Adrenal gland (tissue), 19 donors: ENCODE measurements at places on chromosomes 3 and 15. TPM values are rescaled to one million over a fixed set of nuclear protein-coding genes. Genes with fewer than 3 reads are reported as not detected.
A peak's percentile ranks its signal among the peaks of the same experiment; 100 is the strongest.

Gene GCHFR
- total RNA-seq: 77.3 TPM

Gene GOLGA8T
- not detected for total RNA-seq

Gene APOD
- 10.9 TPM for total RNA-seq

DNA sequence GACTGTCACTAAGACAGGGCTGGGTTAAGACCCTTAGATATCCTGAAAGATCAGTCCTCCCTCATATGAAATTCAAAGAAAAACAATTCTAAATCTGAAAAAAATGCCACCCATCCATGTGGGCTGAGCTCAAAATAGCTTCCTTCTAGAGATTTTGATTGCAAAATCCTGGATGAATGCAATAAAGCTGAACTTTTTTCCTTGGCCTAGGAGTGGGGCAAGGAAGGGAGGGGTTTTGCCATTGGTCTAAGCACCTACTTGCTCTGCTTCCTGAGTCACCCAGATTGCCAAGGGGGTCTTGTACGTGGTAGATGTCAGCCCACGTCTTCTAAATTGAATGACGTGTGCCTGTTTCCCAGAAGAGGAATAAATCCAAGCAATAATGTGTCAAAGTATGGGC, 15.3 kb upstream of the SMAD3 start:
- H3K27ac ChIP-seq: peak overlapping the region; percentile 78
- peaks cover 20% of the 10 kb centered on the region for H3K4me1 ChIP-seq
- H3K27me3 ChIP-seq: no peaks in the 10 kb centered on the region
- no peak for DNase-seq
- H3K36me3 ChIP-seq: no peaks in the 10 kb centered on the region

DNA sequence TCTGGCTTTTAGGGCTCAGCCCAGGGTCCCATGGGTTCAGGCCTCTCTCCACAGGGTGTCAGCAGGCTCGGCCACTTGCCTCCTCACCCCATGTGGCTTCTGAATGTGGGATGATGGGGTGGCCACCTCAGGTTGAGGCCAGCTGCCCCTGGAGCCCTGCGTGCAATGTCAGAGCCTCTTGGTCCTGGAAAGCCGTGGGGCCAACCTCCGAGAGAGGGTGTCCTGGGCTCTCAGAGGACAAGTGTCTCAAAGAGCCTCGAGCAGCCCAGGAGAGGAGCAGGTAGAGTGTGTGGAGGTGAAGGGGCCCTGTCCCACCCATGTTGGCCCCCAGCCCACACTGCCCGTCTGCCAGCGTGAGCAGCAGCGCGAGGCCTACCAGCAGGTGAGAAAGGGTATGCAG, 86.0 kb downstream of the PLXNA1 start:
- no peaks in the 10 kb centered on the region for H3K27me3 ChIP-seq
- no peaks in the 10 kb centered on the region for H3K4me1 ChIP-seq
- DNase-seq: no peak
- H3K4me3 ChIP-seq: no peak overlapping the region

DNA sequence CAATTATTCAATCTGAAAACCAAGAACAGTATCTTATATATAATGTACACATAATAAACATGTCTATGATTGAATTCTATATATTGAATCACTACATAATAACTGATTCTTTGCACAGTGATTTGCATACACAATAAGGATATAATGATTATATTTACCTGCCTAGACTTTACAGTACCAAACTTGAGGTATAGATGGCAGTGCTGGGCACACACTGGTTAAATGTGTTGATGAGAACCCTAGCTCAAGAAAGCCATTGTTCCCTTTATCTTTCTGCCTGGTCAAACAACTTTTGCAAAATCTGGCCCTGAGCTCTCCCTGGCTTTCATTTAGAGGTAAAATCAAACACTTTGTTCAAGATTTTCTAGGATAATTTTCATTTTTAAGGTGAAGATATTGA, 697.7 kb downstream of the TUSC7 start:
- no peaks in the 10 kb centered on the region for H3K27me3 ChIP-seq
- H3K4me3 ChIP-seq: no peak overlapping the region
- DNase-seq: no peak
- H3K4me1 ChIP-seq: peaks cover 32% of the 10 kb centered on the region
- H3K27ac ChIP-seq: no peak overlapping the region

GRCh38 chr3:46369675-46370132, 1.0 kb upstream of the CCR5 start:
- H3K4me3 ChIP-seq: no peak overlapping the region
- no peak overlapping the region for H3K27ac ChIP-seq
- no peaks in the 10 kb centered on the region for H3K36me3 ChIP-seq
- peaks cover 3% of the 10 kb centered on the region for H3K4me1 ChIP-seq

DNA sequence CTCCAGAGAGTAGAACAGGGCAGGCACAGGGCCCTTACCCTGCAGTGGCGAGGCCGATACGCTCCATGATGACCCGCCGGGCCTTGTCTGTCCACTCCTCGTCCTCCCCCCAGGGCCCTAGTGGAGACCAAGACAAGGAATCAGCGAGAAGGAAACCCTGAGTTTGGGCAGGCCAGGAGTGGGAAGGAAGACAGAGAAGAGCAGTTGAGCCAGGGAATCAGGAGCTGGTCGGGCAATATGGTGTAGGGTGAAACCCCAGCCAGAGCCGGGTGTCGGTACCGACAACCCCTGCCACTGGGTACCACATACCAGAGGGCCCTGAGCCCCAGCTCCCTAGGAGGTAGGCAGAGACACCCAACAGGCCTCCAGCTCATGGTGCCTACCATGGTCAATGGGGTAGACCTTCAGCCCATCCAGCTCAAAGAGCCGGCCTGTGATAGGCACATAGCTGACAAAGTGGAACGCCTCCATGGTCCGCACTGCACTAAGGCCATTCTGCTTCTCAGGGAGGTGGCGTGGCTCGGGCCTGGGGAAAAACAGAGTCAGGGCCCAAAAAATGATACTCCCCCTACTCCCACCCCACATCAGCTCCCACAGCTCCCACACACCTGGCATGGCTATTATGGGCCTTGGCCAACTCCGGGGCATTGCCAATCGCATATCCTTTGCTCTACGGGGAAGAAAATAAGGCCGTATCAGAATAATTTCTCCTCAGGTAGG, 38.0 kb downstream of the SEMA3G start:
- H3K27ac ChIP-seq: no peak overlapping the region
- H3K36me3 ChIP-seq: no peaks in the 10 kb centered on the region
- H3K4me3 ChIP-seq: no peak overlapping the region
- no peaks in the 10 kb centered on the region for H3K27me3 ChIP-seq
